Chondrocyte (in vitro differentiated cells): ENCODE measurements at places on chromosomes 1 and 21.

DNA sequence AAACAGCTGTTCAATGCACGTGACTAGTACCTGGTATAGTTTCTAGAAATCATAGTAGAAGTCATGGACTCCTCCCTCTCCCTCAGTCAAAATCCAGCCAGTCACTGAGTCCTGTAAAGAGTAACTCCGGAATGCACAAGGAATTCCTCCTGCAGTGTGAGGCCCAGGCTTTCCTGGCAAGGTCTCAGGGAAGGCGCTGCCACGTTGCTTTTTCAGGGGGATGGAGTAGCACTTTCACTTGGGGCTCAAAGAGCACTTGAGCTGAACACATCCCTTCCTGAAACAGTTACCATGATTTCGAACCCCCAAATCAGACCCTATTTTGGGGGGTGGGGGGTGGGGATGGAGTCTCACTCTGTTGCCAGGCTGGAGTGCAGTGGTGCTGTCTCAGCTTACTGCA, 26.4 kb upstream of the LRRC8D start:
- no peak for DNase-seq
- no peak overlapping the region for H3K4me3 ChIP-seq
- no peaks in the 10 kb centered on the region for H3K27me3 ChIP-seq
- H3K27ac ChIP-seq = no peak overlapping the region

DNA sequence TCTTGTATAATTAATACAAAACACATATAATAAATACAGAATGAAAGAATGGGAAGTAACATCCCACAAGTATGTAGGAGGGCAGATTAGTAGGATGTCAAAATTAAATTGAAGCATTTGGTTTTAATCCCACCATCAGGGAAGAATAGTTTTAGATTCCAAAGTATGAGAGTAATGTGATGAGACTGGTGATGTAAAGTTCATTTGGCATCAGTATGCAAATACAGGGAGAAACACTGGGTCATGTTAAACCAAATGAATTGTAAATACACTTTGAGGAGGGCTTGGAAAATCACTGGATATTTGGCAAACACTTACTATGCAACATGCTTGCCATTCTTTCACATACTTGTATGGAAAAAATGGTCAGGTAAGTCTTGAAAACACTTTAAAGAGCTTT, 358.8 kb downstream of the DPYD start:
- no peak overlapping the region for H3K27ac ChIP-seq
- no peak overlapping the region for H3K4me3 ChIP-seq
- DNase-seq = no peak
- H3K4me1 ChIP-seq = no peaks in the 10 kb centered on the region
- H3K27me3 ChIP-seq = no peaks in the 10 kb centered on the region
- peaks cover 1% of the 10 kb centered on the region for H3K36me3 ChIP-seq

GRCh38 chr1:149942207-149942606, 5.5 kb upstream of the MTMR11 start:
- H3K27me3 ChIP-seq = no peaks in the 10 kb centered on the region
- H3K4me1 ChIP-seq = peaks cover 32% of the 10 kb centered on the region
- H3K4me3 ChIP-seq = no peak overlapping the region
- peaks cover 13% of the 10 kb centered on the region for H3K36me3 ChIP-seq

GRCh38 chr1:3423245-3423829, 31.1 kb upstream of the ARHGEF16 start:
- H3K36me3 ChIP-seq = peaks cover 17% of the 10 kb centered on the region
- H3K27ac ChIP-seq = no peak overlapping the region
- H3K4me1 ChIP-seq = peaks cover 19% of the 10 kb centered on the region
- no peaks in the 10 kb centered on the region for H3K27me3 ChIP-seq

DNA sequence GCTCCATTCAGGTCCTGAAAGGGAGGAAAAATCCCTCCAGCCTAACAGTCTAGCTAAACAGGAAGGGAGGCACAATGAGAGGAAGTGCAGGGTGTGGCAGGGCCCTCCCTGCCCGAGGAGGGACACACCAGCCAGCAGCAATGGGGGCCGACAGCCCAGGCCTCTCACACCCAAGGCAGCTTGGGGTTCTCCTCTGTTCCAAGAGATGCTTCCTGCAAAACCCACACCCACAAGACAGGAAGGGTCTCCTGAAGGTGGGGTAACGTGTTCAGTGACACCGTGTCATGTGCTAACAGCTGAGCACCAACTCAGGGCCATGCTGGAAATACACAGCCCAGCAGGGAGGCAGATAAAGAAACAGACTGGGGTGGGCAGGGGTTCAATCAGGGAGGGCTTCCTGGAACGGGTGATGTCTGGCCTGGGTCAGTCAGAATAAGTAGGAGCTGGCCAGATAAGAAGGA, 10.2 kb downstream of the ECE1 start:
- H3K27me3 ChIP-seq = no peaks in the 10 kb centered on the region
- H3K4me3 ChIP-seq = no peak overlapping the region
- H3K36me3 ChIP-seq = peaks cover 4% of the 10 kb centered on the region

DNA sequence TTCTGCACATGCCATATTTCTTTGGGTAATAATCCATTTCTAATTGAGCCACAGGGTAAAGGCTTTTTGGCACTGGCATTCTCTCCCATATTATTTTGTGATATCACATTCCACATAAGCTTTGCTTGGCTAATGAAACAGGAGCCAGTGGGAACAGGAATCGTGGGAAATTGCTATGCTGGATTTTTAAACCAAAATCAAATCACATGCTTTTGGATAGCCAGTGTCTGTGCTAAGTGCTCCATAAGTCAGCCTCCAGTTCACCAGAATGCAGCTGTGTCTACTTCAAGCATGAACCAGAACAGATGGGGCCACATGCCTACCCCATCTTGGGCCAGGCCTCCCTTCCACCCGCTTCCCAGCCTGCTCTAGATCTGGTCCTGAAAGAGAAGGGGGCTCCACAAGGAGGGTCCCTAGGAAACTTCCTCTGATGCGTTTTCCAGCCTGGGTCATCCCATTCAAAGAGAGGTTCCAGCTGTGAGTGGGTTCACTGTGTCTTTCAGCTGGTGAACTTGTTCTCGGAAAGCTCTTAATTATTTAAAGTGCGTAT, 131.2 kb upstream of the COA6 start:
- H3K36me3 ChIP-seq = no peaks in the 10 kb centered on the region
- no peak overlapping the region for H3K27ac ChIP-seq
- H3K4me3 ChIP-seq = no peak overlapping the region
- no peaks in the 10 kb centered on the region for H3K4me1 ChIP-seq
- no peak for DNase-seq

GRCh38 chr1:197485790-197486189, 217.7 kb downstream of the CRB1 start:
- no peaks in the 10 kb centered on the region for H3K36me3 ChIP-seq
- H3K27me3 ChIP-seq = no peaks in the 10 kb centered on the region
- peaks cover 24% of the 10 kb centered on the region for H3K4me1 ChIP-seq
- no peak overlapping the region for H3K4me3 ChIP-seq

DNA sequence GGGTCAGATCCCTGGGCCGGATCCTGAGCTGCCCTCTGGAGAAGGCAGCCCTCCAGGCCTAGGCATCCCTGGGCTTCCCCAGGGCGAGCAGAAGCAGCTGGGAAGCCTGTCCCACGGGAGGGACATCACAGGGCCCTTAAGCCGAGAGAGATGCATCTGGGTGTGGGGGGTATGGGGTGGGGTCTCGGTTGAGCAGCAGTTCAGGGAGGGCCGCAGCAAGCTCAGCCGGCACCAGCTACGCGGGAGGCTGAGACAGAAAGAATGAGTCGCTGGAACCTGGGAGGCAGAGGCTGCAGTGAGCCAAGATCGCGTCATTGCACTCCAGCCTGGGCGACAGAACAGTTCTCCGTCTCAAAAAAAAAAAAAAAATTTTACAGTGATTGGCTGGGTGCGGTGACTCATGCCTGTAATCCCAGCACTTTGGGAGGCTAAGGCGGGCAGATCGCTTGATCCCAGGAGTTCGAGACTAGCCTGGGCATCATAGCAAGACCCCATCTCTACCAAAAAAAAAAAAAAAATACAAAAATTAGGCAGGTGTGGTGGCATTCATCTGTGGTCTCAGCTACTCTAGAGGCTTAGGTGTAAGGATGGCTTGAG, 37.7 kb downstream of the RRP1 start:
- H3K4me3 ChIP-seq = no peak overlapping the region
- no peaks in the 10 kb centered on the region for H3K36me3 ChIP-seq
- peak; percentile 59 for DNase-seq

DNA sequence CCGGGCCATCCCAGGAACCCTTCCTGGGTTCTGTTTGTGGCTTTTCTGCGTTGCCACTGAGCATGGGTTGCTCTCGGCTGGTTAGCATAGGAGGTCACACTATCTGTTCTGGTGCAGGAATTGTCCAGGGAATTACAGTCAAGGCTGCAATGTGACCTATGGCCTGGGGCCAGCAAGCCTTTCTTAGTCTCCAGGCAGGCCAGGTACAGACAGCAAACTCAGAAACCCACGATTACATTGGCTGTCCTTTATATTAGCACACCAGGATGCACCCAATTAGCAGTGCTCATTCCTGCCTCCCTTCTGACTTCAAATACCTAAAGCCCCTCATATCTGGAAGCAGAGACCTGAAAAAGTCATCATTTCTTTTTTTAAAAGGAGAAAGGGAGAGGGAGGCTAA, 55.2 kb downstream of the CD247 start:
- H3K36me3 ChIP-seq = no peaks in the 10 kb centered on the region
- peaks cover 6% of the 10 kb centered on the region for H3K27me3 ChIP-seq
- DNase-seq = no peak
- no peak overlapping the region for H3K4me3 ChIP-seq
- no peaks in the 10 kb centered on the region for H3K4me1 ChIP-seq
- H3K27ac ChIP-seq = no peak overlapping the region

DNA sequence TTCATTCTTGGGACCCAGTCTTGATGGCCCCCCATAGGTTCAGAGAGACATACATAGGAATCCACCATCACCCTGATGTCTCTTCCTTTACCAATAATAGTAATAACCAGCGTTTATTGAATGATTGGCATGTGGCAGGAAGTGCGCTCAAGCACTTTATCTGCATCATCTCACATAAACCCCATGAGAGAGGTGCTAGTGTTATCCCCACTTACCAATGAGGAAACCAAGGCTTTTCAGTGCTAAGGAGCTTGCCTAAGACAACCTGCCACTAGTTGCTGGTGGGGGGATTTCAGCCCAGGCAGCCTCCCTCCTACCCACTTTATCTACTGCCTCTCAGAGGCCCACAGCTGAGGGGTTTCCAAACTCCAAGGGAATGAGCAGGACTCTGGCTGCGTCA, 7.7 kb downstream of the LGR6 start:
- H3K36me3 ChIP-seq = no peaks in the 10 kb centered on the region
- H3K4me1 ChIP-seq = peaks cover 9% of the 10 kb centered on the region
- no peak overlapping the region for H3K4me3 ChIP-seq
- no peak for DNase-seq

- DNase-seq = no peak
- H3K36me3 ChIP-seq = peaks cover 3% of the 10 kb centered on the region
- H3K4me3 ChIP-seq = no peak overlapping the region
- peaks cover 3% of the 10 kb centered on the region for H3K4me1 ChIP-seq
- H3K27ac ChIP-seq = no peak overlapping the region
Measured at GRCh38 chr1:6144647-6145395, 35.3 kb downstream of the CHD5 start.

- H3K4me3 ChIP-seq = no peak overlapping the region
- no peaks in the 10 kb centered on the region for H3K27me3 ChIP-seq
- H3K27ac ChIP-seq = no peak overlapping the region
Measured at GRCh38 chr21:18608226-18608625, 204.6 kb upstream of the TMPRSS15 start.

DNA sequence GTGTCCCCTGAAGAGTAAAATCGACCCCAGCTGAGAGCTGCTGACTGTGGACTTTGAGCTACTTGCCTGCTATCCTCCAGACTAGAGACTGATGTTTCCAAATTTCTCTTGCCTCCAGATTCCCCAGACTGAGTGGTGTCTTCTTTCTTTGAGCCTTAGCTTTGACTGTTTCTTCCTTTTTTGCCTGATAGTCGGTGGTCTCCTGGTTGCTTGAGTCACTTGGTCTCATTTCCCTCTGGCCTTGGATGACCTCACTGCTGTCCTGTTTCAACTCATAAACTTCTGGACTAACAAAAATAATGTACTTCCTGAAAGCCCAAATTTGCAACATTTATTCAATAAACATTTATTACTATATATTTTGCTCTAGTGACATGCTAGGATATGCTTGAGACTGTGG, 52.9 kb upstream of the DIPK1A start:
- H3K4me1 ChIP-seq = peaks cover 17% of the 10 kb centered on the region
- peaks cover 4% of the 10 kb centered on the region for H3K27me3 ChIP-seq
- H3K27ac ChIP-seq = no peak overlapping the region
- no peak overlapping the region for H3K4me3 ChIP-seq

GRCh38 chr1:158353303-158354075, at the start of gene CD1E:
Gene CD1E (plus strand): TSS chr1:158353894. CDS start chr1:158353989, 95 bp downstream.
- H3K4me1 ChIP-seq = no peaks in the 10 kb centered on the region
- no peak within 1 kb of the TSS for H3K4me3 ChIP-seq
- H3K27me3 ChIP-seq = no peaks in the 10 kb centered on the region
- no peaks in the 10 kb centered on the region for H3K36me3 ChIP-seq
- no peak for DNase-seq

GRCh38 chr1:157073944-157074685, 25.5 kb downstream of the ETV3L start:
- no peaks in the 10 kb centered on the region for H3K4me1 ChIP-seq
- H3K36me3 ChIP-seq = no peaks in the 10 kb centered on the region
- no peak overlapping the region for H3K27ac ChIP-seq
- peak overlapping the region; percentile 13 for H3K4me3 ChIP-seq

GRCh38 chr1:156832434-156832833, 15.8 kb upstream of the SH2D2A start:
- no peaks in the 10 kb centered on the region for H3K4me1 ChIP-seq
- DNase-seq = no peak
- no peak overlapping the region for H3K27ac ChIP-seq

- DNase-seq = no peak
- H3K4me3 ChIP-seq = no peak overlapping the region
- H3K27ac ChIP-seq = no peak overlapping the region
- H3K27me3 ChIP-seq = peaks cover 3% of the 10 kb centered on the region
Measured at GRCh38 chr1:151860504-151861187, 7.1 kb upstream of the THEM5 start.

GRCh38 chr1:230793463-230793745, 46.2 kb downstream of the CAPN9 start:
- H3K36me3 ChIP-seq = no peaks in the 10 kb centered on the region
- DNase-seq = no peak
- H3K4me1 ChIP-seq = peaks cover 19% of the 10 kb centered on the region
- no peak overlapping the region for H3K27ac ChIP-seq
- H3K4me3 ChIP-seq = no peak overlapping the region
- H3K27me3 ChIP-seq = no peaks in the 10 kb centered on the region

- H3K4me1 ChIP-seq = peaks cover 83% of the 10 kb centered on the region
- H3K27me3 ChIP-seq = no peaks in the 10 kb centered on the region
- peak overlapping the region; percentile 99 for H3K27ac ChIP-seq
- peaks cover 8% of the 10 kb centered on the region for H3K36me3 ChIP-seq
Measured at GRCh38 chr1:21913258-21913657, 23.9 kb downstream of the HSPG2 start.

DNA sequence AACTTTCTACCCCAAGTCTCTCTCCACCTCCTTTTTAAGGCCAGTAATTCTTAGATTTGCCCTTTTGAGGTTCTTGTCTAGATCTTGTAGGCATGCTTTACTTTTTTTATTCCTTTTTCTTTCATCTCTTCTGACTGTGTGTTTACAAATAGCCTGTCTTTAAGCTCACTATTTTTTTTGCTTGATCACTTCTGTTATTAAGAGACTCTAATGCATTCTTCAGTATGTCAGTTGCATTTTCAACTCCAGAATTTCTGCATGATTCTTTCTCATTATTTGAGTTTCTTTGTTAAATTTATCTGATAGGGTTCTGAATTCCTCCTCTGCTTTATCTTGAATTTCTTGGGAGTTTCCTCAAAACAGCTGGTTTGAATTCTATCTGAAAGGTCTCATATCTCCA, 30.9 kb downstream of the XPR1 start:
- H3K36me3 ChIP-seq = peaks cover 26% of the 10 kb centered on the region
- H3K27me3 ChIP-seq = no peaks in the 10 kb centered on the region
- DNase-seq = no peak
- H3K4me3 ChIP-seq = no peak overlapping the region
- no peaks in the 10 kb centered on the region for H3K4me1 ChIP-seq
- no peak overlapping the region for H3K27ac ChIP-seq
